A549 (cell line): ENCODE measurements at places on chromosomes 5 and 9.
A peak's percentile ranks its signal among the peaks of the same experiment; 100 is the strongest.

GRCh38 chr5:23139338-23140171, 286.4 kb upstream of the CDH12 start:
- peak; percentile 14 for DNase-seq

- DNase-seq: no peak
These were observed 61.7 kb downstream of the PDE8B start for GRCh38 chr5:77272206-77272605.

- no peak for DNase-seq
These were observed 85.1 kb downstream of the NDUFAF2 start for GRCh38 chr5:61030163-61030482.

GRCh38 chr9:99828054-99828416, 6.3 kb downstream of the NR4A3 start:
- no peak for DNase-seq

DNA sequence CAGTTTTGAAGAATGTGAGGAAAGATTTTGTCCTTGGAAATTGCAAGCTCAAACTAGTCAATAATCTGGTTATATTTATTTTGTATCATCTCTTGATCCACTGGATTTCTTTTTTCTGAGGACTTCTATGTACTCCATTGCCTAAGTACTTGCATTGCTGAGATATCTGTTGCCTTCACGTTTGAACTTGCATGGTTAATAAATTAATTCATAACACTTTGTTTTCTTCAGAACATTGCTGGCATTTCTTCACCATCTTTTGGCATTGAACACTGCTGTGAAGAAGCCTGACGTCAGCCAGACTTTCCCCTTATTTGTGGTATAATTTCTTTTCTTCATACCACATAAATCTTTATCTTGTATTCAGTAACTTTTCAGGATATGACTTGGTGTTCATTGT, 246.0 kb upstream of the KIF2A start:
- DNase-seq: no peak

DNA sequence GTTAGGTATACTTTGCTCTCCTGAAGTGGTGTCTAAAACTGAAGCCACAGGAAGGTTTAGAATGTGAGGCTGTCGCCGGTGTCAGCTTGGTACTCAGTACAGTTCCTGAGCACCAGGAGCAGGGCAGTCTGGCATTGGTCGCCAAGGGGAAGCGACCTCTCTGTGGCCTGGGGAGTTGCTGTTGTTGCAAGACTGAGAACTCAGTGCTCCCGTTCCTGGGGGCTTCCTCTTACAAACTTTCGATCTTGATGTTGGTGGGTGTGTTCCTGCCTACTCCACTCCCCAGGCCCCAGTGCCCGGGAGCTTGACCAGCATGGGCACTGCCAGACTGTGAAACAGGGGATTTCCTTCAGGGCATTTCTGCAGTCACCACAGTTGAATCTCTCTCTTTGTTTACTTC, 52.4 kb upstream of the PPARGC1B start:
- DNase-seq: no peak

DNA sequence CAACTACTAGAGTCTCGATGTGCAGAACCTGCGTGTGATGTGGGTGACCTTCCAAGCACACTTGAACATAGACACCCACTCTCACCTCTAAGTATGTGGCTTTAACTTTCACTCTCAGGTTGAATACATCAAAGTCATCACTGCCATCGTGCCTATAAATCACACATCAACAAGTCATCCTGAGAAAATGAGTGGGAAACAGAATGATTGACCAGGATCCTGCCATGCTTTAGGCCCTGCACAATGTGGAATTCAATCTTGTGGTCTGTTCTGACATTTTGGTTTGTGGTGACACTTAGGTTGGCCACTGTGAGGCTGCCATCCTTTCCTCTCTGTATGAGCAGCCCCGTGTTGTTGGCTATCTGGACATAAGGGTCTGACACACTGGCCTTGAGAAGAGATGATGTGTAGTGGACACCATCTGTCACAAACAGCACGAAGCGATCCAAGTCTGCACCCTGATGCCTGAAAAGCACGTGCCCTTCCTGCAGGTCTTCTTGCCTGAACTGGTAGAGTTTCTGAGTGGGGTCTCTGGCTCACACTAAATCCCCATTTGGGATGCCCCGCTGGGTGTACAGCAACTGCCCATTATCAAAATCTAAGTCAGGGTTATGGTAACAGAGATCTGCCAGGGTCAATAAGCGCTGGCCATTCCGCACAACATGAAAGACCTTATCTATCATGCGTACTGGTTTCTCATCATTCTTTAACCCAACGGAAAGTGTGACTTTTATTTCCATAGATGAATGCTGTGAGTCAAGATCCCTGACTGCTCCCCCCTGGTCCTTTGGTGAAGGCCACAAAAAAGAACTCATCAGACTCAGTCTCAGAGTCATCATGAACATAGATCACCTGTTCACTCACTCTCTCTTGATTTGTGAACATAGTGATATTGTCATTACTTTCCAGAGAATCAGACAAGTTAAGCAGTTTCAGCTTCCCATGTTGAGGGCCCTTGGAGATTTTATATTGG, 116.6 kb downstream of the ESM1 start:
- DNase-seq: no peak

DNA sequence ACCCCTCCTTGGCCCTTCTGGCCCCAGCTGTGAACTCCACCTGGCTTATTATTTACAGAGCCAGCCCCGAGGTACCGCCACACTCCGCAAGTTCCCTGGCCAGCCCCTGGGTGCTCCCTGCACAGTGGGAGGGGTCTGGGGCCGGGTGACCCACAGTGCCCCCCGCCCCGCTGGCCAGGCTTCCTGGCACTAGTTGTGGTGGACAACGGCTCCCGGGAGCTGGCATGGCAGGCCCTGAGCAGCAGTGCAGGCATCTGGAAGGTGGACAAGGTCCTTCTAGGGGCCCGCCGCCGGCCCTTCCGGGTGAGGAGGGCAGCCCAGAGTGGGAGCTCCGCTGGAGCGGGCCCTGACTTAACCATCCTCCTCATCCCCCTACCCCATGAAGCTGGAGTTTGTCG, 3.9 kb downstream of the MAMDC4 start:
- no peak for DNase-seq

GRCh38 chr9:4490705-4491625, 697 bp downstream of the SLC1A1 start:
- no peak for DNase-seq

DNA sequence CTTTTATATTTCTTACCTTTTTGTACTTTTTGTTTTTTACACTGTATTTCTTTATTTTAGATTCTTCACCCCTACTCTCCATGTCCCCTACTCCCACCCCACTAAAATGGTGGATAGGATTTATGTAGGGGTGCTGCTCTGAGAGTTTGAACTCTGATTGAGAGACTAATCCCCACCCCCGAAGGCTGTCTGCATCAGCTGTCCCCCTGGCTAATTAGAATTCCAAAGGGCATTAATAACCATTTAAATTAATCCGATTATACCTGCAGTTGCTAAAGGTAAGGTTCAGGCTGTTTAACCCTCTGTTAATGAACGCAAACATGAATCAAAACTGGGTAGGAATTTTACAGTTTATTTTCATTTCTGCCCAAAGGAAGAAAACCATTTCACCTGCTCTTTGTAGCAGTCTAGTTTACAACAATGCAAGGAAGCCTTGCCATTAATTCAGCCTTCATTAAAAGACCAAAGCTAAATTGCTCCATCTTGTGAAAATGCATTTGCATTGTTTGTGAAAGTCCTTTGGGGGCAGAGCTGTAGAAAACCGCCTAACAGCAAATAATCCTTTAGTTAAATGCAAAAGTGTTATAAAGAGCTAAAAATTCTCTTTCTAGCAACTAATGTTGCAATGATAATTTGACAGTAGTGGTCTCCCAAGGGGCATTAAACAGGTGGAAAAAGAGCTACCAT, 71.2 kb downstream of the ZCCHC7 start:
- no peak for DNase-seq

- DNase-seq: no peak
These were observed 59.3 kb downstream of the SLC22A5 start for GRCh38 chr5:132428484-132429462.

- DNase-seq: no peak
These were observed 584.3 kb upstream of the KLF4 start for GRCh38 chr9:108073823-108074222.

DNA sequence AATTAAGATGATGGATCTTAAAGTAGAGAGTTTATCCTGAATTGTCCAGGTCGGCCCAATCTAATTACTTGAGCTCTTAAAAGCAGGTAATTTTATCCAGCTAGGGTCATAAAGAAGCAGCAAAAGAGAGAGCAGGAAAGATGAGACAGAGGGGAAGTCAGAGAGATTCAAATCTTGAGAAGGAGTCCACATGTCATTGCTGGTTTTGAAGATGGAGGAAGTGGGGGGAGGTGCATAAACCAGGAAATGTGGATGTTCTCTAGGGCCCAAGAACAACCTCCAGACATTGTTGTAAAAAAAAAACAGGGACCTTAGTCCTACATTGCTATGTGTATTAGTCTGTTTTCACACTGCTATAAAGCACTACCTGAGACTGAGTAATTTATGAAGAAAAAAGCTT, 66.4 kb downstream of the SLCO4C1 start:
- DNase-seq: no peak

DNA sequence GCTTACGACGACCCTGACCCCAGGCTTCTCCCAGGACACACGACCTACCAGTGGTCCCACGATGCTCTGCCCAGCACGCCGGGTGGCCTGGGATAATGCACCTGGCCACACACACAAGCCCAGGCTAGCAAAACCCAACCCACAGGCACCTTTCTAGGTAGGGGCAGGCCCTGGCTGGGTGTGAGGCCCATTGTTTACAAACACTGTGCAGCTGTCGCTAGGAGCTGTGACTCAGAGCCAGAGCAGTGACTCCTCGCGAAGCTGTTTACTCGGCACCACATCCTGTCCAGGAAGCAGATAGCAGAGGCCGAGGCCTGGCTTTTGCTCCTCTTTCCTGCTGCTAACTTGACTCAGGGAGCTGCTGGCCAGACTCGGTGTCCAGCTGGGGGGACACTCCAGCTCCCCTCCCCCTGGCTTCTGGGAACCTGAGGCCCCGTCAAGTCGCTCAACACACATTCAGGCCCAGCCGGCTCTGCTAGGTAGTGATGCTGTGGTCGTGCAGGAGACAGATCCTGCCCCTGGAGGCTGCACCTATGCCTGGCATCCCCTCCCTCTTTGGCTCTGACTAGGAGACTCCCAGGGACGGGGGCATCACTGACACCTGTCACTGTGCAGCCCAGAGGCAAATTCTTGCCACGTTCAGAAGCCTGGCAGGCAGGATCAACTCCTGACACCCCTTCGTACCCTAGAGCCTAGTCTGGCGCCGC, 12.8 kb upstream of the RALGDS start:
- DNase-seq: peak; percentile 95

GRCh38 chr9:122059955-122060324, 33.2 kb downstream of the TTLL11 start:
- DNase-seq: no peak

DNA sequence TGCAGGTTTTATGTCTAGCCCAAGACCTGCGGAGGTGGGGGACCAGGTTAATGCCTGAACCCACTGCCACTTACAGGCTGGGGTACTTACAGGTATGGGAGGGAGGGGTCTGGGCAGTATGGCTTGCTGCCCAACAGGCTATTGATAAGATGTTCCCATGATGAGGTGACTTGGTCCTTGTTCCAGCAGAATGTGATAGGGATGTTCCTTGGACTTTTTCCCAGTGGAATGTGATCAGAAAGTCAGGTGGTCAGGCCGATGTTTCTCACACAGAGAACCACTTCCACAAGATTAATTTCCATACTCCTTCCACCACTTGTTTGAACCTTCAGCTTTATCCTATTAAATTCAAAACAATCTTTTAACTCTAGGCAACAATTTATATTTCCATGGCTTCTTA, 27.0 kb upstream of the GPX3 start:
- DNase-seq: no peak
